Stimulated activated CD4-positive, alpha-beta T cell treated with anti-CD3 and anti-CD28 coated beads, TNF-alpha, amount 100 ng/mL, for 4 hours (primary cell): ENCODE measurements at places on chromosomes 5 and 9.

DNA sequence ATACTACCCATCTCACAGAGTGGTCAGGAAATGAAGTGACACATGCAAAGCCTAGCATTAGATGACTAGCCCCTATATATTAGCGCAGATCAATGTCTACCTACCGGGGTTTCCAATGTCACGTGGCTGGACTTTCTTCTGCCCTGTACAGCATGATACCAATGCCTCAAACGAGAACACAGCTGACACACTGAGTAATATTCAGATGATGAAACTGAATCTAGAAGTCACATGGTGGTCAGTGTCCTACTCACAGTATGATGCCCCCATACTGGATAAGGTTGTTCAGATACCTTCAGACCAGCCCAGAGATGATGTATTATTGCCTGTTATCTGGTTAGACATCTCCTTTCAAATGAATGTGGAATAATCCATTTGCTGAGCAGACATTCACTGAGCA lies 71.1 kb upstream of the FRRS1L start:
- no peak for DNase-seq

- no peak for DNase-seq
Measured at GRCh38 chr9:135814421-135815095, 92.8 kb downstream of the CAMSAP1 start.

GRCh38 chr5:66459728-66460127 lies 136.5 kb upstream of the MAST4 start:
- no peak for DNase-seq

GRCh38 chr5:106093134-106093533 lies 1577.6 kb downstream of the EFNA5 start:
- DNase-seq: no peak

DNA sequence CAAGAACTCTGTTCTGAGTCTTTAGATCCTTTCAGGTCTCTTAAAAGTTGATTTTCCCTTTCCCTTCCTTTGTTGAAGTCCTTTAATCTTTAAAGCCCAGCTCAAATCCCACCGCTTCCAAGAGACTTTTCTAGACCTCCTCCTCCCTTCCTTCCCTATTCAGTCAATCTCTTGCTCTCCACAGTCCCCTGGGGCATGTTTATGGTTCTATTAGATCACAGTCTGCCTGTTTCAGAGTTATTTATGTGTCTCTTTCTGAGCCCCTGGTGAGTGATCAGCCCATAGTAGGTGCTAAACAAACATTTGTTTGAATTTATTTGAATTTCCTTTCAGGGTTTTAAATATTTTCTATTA lies 7.2 kb upstream of the ARSI start:
- DNase-seq: no peak

GRCh38 chr9:95085036-95085770 lies 232.3 kb downstream of the FANCC start:
- no peak for DNase-seq

DNA sequence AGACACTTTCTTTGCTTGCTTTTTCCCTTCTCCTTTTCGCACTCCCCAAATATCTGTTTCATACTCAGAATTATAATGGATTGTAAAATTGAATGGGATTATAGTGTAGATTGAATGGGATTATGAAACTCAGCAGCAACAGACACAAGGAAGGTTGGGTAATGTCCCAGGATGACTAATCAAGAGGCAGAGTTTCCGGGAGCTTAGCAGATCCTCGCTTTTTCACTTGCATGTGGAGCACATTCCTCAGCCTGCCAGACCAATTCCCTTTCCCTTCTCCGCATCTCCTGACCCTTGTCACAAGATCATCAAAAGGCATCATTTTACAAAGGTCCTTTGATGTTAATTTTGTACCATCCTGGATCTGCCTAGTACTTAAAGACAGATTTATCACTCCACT lies 55.1 kb upstream of the SLC1A1 start:
- DNase-seq: no peak

DNA sequence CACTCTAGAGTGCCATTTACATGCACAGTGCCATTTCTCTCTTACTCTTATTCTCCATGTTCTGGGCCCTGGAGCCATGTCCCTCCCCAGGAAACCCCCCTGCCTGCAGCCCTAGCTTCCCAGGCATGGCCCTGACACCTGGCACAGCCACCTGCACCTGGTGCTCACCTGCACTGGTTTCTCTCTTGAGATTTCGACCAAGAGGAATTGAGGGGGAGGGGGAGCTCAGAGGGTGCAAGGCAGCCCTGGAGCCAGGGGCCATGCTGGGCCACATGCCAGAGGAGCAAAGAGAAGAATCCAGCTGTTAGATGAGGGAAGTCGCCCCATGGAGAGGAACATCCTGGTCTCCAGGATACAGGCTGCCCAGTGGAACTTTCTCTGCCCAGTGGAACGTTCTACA lies 65.0 kb upstream of the RAPGEF1 start:
- no peak for DNase-seq

DNA sequence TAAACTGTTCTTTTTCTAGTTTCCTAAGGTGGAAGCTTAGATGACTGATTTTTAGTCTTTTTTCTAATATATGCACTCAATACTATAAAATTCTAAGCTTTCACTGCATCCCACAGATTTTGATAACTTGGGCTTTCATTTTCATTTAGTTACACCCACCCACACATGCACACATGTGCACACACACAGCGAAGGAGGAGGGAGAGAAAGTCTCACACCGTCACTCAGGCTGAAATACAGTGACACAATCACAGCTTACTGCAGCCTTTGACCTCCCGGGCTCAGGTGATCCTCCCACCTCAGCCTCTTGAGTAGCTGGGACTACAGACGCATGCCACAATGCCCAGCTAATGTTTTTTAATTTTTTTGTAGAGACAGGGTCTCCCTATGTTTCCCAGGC lies 96.5 kb downstream of the SMIM23 start:
- DNase-seq: no peak

- no peak for DNase-seq
Measured at GRCh38 chr9:130741831-130742449, 48.4 kb downstream of the EXOSC2 start.
